ENCODE measurements at places on chromosomes 6 and 20. TPM values are rescaled to one million over a fixed set of nuclear protein-coding genes. Genes with fewer than 3 reads are reported as not detected.

DNA sequence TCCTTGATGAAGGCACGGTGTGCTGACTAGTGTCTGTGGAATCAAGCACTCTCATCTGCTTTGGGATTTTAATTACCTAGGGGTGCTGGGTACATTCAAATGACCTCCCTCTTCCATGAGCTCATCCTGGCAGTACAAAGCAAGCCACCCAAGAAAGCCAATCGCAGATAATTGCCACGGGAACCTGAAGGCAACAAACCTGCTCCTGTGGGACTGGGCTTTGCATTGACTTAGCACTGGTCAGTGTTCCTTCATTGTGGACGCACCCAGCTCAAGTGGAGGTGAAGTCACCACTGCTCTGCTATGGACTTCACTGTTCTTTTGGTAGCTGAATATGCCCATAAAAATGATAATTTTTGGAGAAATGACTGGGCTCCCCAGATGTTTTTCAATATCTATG, 261.6 kb upstream of the FERMT1 start:
- no peak for DNase-seq

DNA sequence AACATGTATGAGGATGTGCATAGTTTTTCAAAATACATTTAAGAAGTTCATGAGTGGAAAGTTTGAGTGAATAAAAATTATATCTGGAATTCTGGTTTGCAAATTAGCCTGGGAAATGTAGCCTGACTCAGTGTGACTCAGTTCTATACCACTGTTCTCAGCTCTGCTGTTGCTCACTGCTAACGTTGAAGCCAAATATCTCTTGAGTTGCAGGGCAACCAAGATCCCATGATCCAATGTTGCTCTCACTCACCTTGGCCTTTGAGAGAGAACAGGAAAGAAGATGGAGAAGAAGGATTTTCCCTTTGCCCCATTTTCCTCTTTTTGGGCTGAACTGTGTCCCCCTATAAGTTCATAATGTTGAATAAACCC, 28.9 kb downstream of the PSMB9 start:
- no peak for DNase-seq

GRCh38 chr20:61976644-61977418, 88.8 kb downstream of the TAF4 start:
- no peak for DNase-seq

DNA sequence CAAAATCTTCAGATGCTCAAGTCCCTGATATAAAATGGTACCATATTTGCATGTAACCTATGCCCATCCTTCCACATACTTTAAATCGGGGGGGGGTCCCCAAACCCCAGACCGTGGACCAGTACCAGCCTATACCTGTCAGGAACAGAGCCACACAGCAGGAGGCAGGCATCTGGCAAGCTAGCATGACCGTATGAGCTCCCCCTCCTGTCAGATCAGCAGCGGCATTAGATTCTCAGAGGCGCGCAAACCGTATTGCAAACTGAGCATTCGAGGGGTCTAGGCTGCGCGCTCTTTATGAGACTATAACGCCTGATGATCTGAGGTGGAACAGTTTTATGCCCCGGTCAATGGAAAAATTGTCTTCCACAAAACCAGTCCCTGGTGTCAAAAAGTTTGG, 30.7 kb downstream of the FGD2 start:
- no peak for DNase-seq

DNA sequence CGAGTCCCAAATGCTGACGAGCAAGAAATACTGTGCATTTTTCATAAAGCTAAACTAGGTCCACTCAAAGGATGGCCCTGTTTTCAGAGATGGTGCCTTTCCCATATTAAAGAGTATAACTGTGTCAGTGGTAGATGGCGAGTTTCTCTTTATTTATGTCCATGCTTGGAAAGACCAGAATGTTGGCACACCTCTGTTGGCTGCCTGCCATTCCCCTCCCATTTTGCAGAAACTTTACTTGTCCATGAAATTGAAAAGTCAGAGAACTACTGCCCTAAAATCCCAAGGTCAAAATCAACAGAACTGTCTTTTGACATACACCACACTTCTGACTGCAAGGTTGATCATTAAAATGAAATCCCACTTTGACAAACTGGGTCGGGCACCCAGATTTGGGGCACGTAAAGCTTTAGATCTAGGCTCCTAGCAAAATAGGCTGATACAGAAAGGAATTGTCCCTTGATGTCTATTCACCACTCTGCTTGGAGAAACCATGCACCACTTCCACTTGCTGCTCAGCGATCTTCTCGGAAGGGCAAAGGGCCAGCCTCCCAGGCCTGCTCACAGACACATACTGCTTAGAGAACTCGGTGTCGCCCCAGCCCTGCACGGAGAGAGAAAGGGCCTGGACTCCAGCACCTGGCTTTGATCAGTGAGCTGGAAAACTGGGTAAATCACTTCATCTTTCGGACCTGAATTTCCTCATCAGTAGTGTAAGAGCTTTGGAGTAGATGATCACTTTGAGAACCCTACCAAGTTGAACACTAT, 130.0 kb downstream of the AGPAT4 start:
- DNase-seq: no peak

GRCh38 chr6:72246926-72247325, 360.6 kb downstream of the RIMS1 start:
- DNase-seq: no peak

DNA sequence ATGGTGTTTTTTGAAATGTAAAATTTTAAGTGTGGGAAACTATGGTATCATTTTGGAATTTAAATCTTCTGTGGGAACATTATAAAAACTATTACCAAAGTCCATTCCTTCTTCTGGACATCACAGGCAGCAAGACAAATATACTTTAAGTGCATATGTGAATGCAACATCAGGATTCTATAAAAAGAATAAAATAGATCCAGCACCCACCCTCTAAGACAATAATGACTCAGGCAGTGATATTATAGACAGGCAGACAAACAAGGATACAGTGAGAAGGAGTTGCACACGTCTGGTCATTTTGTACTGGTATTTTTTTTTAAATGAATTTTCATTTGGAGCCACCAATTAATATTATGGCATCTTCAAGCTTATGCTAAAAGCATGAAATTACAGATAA, 21.1 kb upstream of the NEDD9 start:
- DNase-seq: no peak

DNA sequence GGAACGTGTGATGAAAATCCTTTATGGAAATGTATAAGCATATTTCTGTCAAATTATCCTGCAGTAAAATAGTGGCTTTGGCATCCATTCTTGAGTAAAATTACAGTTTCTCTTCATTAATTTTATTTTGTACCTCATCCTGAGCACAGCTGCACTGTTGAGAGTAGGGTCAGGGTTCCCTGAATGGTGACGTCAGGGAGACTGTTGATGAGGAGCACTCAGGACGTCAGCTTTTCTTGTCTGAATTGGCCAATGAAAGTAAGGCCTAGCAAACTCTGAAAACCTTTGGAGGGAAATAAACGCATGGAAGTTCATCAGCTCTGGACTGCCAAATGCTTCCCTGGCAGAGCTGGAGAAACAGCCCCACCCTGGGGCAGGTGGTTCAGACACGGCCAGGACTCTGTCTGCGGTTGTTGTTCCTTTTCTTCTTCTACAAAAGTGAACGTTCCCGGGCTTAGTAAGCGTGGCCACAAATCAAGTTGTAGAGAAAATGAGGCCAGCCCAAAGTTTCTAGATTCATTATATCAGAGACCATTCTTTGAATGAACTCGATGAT, 179.7 kb upstream of the EXOC2 start:
- DNase-seq: no peak

DNA sequence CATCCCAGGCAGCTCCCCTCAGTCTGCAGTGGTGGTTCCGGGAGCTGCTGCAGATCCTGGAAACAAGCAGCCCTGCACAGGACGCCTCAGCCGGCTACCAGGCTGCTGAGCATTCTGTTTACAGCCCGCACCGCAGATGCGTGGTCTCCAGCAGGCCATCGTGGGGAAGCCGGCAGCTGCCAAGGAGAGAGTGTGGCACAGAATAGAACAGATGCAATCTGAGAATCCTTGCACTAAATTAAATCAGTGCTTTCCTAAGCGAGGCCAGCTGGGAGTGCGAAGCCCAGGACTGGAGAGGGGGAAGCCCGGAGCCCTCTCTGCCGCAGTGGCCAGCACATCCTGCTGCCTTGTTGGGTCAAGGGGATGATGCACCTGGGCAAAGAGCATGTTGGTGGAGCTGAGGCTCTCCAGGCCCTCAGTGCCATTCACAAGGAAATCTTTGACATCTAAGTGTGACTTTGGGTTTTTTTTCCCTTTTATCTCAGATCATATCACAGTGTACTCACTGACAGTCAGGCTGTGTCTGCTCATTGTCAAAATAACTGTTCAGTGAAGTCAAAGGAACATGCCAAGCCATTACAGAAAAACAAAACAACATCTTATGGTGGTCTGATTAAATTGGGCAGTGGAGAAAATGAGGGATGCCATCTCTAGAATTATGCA, 118.1 kb downstream of the SYNDIG1 start:
- no peak for DNase-seq

Gene BPI
- polyA plus RNA-seq: 0.32 TPM

Gene SLPI
- polyA plus RNA-seq: 0.40 TPM

Gene SEL1L2
- not detected for polyA plus RNA-seq

Gene LY6G5B
- 31.1 TPM for polyA plus RNA-seq

Gene MCCD1
- 11.9 TPM for polyA plus RNA-seq

Gene BPIFA1
- not detected for polyA plus RNA-seq

Gene CLVS2
- polyA plus RNA-seq: 0.33 TPM

Gene COL11A2
- 5.9 TPM for polyA plus RNA-seq

All from left kidney (tissue), 8 donors.